ENCODE measurements at places on chromosomes 4 and X.

DNA sequence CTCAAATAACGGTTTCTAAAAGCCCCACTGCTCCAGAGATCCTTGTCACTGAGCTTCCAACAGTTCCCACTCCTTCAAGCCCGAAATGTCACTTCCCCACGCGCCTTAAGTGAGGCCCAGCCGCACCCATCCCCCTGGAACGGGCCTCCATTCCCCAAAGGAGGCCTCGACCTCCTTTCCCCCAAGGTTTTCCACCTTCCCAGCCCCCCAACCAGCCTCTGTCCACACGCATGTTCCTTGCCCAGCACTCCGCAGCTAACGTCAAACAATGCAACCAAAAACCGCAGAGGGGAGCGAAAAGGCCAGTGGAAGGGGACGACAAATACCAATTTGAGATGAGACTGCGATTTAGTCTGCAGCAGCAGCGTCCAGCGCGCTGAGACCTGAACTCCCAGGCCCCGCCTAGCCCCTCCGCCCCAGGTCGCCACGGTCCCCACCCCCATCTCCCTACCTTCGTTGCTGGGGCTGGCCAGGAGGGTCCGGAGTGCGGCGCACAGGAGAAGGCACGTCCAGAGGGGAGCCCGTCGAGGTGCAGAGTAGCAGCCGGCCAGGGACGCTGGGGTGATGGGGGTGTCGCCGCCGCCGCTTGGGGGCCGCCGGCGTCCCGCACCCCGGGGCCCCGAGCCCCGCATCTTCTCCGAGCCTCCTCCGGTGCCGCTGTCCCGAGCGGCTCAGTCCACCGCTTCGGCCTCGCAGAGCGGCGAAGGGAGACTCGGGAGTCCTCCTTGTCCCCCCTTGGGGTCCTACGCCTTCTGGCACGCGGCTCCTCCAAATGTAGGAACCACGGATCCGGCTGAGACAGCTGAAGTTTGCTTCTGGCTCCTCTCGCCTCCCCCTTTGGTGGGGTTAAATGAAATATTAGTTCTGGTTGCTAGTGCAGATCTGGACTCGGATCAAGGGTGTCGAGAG lies 924 bp downstream of the EPHA5 start:
- no peaks in the 10 kb centered on the region for H3K36me3 ChIP-seq
- H3K27me3 ChIP-seq: peaks cover 14% of the 10 kb centered on the region
- H3K4me1 ChIP-seq: peaks cover 2% of the 10 kb centered on the region

DNA sequence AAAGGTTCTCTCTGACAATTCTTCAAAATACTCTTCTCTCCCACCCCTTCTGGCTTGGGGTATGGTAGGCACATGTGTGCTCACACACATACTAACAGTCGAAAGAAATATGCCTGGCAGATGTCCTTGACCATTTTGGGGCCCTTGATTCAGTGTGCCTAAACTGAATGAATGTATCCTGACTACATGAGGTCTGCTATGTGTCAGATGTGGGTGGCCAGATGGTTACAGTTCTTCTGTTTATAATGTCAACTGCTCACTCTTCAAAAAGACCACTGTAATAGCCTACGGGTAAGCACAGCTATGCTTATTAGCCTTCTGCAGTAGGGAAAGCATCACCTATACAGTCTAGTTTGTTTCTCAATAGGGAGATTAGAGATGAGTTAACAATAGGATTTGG lies 63.7 kb upstream of the VEGFC start:
- H3K4me1 ChIP-seq: no peaks in the 10 kb centered on the region
- no peak overlapping the region for H3K4me3 ChIP-seq
- no peaks in the 10 kb centered on the region for H3K27me3 ChIP-seq

DNA sequence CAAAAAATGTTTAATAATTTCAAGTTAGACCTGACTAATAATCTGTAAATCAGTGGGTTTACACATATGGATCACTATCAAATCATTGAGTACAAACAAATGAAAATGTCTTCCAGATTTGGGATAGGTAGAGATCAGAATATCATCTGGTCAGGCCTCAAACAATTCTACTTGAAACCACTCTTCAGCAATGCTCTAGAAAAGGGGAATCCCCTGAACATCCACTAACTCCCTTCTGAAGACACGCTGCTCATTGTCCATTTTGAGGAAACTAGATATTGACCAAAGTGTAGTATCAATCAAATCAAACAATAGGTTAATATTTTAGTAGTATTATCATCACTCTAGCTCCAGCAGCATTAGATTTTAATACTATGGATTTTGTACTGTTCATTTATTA lies 46.3 kb downstream of the SULT1E1 start:
- H3K4me1 ChIP-seq: no peaks in the 10 kb centered on the region
- no peaks in the 10 kb centered on the region for H3K27me3 ChIP-seq
- no peak overlapping the region for H3K27ac ChIP-seq
- no peak for DNase-seq

DNA sequence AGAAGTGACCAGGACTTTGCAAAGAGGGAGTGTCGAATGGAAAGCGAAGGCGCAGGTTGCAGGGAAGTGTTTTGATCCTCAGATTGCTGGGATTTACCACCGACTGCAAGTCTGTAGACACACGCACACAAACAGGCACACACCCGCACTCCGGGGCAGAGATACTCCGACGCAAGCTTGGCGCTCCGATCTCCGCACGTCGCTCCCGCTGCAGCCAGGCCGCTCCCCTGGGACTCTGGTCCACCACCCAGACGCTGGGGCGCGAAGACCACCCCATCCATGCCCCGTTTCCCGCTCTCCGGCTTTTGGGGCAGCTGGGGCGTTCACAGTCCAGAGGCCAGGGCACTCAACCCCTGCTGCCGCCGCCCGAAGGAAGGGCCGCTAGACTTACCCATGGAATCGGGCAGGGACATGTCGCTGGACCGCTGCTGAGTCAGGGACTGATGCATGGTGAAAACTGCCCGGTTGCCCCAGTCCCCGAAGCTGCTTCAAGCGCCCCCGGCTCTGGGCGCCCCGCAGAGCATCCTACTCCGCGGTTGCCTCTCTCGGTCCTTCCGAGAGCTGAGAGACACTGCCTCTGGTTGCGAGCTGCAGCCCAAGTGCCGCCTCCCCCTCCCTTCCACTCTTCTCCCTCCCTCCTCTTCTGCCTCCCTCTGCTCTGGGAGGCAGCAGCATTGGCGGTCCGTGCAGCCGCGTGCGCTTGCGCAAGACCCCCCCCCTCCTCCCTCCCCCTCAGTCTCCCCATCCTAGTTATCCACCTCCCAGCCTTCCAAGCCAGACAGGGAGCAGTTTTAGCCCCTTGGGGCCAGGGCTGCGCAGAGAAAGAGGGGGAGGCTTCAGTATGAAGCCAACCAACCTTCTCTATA lies at the start of gene TMEM255A:
Gene TMEM255A, minus strand, starts transcription at position 601 of the 866 bp plus-strand sequence. Its CDS starts 152 bp downstream, at position 449.
- H3K36me3 ChIP-seq: no peaks in the 10 kb centered on the region
- H3K27ac ChIP-seq: no peak within 1 kb of the TSS
- H3K4me1 ChIP-seq: peaks cover 10% of the 10 kb centered on the region
- peak within 1 kb of the TSS; percentile 84 for H3K4me3 ChIP-seq
- peaks cover 17% of the 10 kb centered on the region for H3K27me3 ChIP-seq
- no peak for DNase-seq

GRCh38 chrX:131789664-131790063 lies 233.4 kb upstream of the STK26 start:
- no peaks in the 10 kb centered on the region for H3K4me1 ChIP-seq
- no peaks in the 10 kb centered on the region for H3K27me3 ChIP-seq
- H3K27ac ChIP-seq: no peak overlapping the region
- H3K36me3 ChIP-seq: no peaks in the 10 kb centered on the region
- no peak overlapping the region for H3K4me3 ChIP-seq

DNA sequence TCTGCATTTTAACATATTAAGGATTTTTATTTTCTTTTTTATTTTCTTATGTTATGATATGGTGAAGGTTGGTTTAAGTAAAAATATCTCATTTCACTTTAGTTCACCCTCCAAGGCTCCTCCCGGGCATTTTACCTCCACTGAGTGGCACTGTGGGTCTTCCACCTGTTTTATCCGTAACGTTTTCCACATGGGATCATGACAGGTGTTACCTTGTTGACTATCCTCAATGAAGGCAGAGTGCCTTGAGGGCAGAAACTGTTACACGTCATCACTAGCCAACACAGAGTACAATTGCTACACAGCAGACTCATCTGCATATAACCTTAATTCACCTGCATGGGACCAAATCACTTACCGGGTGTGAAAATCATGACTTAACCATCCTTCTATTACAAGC lies 105.8 kb downstream of the GEMIN8 start:
- H3K27me3 ChIP-seq: peaks cover 3% of the 10 kb centered on the region
- H3K27ac ChIP-seq: no peak overlapping the region
- H3K36me3 ChIP-seq: no peaks in the 10 kb centered on the region
- no peak overlapping the region for H3K4me3 ChIP-seq
- H3K4me1 ChIP-seq: no peaks in the 10 kb centered on the region

DNA sequence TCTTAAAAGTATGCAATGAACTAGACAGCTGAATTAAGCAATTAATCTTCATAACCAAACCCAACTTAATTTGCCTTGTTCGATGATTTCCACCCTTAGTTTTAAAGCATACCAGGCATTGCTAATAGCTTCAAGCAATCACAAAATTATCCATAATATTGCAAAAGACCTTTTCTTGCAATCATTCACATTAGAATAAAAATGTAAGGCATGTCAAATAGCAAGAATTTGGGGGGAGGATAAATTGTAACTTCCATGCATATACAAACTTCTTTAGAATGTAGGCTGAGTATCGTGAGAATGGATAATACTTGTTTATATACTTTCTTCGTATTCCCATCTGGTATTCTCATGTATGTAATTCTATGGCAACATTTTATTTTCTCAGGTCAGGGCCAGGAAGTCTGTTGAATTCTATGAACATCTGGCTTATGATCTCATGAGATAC lies 28.7 kb upstream of the BMP2K start:
- no peaks in the 10 kb centered on the region for H3K36me3 ChIP-seq
- no peak for DNase-seq
- H3K27me3 ChIP-seq: no peaks in the 10 kb centered on the region
- no peak overlapping the region for H3K4me3 ChIP-seq
- H3K27ac ChIP-seq: no peak overlapping the region
- peaks cover 19% of the 10 kb centered on the region for H3K4me1 ChIP-seq

DNA sequence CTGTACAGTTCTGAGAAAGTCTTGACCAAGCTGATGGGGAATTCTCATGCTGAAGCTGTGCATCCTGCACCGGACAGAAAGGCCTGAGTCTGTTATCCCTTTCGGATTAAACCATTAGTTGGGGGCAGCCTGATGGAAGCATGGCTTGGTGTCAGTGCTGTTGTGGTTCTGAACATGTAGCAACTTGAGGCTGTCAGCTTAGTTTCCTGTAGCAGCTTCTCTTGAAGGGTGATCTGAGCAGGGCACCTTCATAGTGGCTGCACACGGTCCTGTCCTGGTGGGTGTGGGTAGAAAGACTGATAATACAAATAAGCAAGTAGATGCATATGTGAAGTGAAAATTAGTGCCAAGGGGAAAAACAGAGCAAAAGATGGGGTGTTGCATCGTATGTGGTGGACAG lies 11.7 kb downstream of the KIAA0232 start:
- H3K27me3 ChIP-seq: no peaks in the 10 kb centered on the region
- DNase-seq: no peak
- peaks cover 17% of the 10 kb centered on the region for H3K36me3 ChIP-seq
- H3K27ac ChIP-seq: no peak overlapping the region
- peaks cover 24% of the 10 kb centered on the region for H3K4me1 ChIP-seq

DNA sequence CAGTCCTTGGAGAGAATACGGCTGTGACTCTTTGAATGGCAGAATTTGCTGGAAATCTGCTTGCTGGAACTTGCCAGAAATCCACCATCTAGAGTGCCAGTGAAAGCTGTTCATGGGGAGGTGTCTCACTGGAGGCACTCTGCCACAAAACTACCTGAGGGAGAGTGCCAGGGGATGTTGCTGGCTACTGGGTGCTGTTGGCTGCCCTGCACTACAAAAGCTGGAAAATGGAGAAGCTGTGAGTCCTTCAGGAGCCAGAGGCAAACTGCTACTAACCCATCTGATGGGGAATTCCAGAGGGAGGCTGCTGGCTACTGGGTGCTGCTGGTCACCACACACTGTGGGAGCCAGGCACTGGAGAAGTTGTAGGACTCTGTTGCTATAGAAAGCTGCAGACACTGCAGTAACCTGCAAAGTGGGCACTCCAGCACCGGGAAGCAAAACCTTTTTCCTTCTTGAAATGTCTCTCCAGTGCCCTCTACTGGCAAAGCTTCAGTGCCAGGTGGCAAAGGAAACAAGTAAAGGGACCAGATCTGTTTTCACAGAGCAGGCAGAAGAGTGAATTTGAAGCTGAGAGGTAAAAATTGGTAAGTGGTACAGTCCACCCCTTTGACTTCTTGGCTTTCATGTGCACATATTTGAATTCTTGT lies 47.8 kb upstream of the HSD17B10 start:
- peaks cover 2% of the 10 kb centered on the region for H3K27me3 ChIP-seq
- H3K27ac ChIP-seq: no peak overlapping the region
- H3K4me1 ChIP-seq: no peaks in the 10 kb centered on the region
- no peaks in the 10 kb centered on the region for H3K36me3 ChIP-seq
- DNase-seq: peak; percentile 39

DNA sequence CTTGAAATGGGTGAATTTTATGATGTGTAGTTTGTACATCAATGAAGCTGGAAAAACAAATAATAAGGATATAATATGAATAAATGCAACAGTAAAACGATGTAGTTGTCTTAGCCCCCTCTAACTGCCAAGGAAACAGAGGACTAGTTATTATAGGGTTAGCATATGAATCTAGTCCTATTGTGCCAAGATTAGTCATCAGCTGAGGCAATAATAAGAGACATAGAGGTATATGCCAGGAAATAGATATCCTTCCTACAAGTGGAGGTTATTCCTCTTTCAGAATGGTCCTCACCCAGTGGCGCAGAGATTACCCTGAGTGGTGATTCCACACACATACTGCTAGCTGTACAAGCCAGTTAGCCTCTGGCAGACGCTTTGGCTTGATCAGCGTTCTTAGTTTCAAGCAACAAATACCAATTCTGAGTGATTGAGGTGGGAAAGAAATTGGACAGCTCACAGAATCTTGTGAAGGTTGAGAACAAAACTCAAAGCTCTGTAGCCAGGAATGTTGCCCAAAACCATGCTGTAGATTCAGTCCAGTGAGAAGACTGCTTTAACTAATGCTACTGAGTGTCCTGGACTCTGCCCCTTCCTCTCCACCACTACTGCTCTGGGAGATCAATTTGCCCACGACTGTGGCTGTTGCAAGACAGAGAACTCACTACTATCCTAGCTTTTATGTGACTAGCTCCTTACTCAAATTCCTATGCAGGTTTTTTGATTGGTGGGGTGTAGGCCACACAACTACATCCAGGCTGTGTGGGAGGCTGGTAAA lies 27.0 kb upstream of the ZNF280C start:
- H3K36me3 ChIP-seq: no peaks in the 10 kb centered on the region
- no peaks in the 10 kb centered on the region for H3K27me3 ChIP-seq
- H3K27ac ChIP-seq: no peak overlapping the region
- no peaks in the 10 kb centered on the region for H3K4me1 ChIP-seq

DNA sequence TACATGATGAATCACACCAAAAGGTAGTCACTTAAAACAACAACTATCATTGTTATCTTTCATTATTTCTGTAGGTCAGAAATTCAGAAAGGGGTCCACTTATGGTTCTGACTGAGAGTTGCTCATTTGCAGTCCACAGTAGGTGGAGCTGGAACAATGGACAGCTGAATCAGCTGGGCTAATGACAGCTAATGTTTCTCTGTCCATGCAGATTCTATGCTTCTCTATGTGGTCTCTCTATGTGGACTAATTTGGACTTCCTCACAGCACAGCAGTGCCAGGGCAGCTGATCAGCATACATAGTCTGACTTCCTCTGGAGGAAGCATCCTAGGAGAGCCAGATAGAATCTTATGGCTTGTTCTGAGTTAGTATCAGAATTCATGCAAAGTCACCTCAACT lies 131.7 kb upstream of the INTU start:
- no peak for DNase-seq
- no peaks in the 10 kb centered on the region for H3K27me3 ChIP-seq
- no peak overlapping the region for H3K27ac ChIP-seq
- no peaks in the 10 kb centered on the region for H3K4me1 ChIP-seq
